ENCODE measurements at places on chromosomes 4 and X.

GRCh38 chr4:52628543-52628942 lies 30.6 kb downstream of the USP46 start:
- H3K4me3 ChIP-seq = no peak overlapping the region
- peaks cover 4% of the 10 kb centered on the region for H3K4me1 ChIP-seq
- no peaks in the 10 kb centered on the region for H3K27me3 ChIP-seq
- peaks cover 27% of the 10 kb centered on the region for H3K36me3 ChIP-seq
- no peak overlapping the region for H3K27ac ChIP-seq
- no peak for DNase-seq

GRCh38 chr4:80913381-80913780 lies 117.1 kb upstream of the BMP3 start:
- H3K27ac ChIP-seq = no peak overlapping the region
- no peak overlapping the region for H3K4me3 ChIP-seq

GRCh38 chrX:97845451-97845850 lies 961.7 kb downstream of the RPA4 start:
- no peak for DNase-seq
- H3K4me3 ChIP-seq = no peak overlapping the region
- no peak overlapping the region for H3K27ac ChIP-seq
- peaks cover 31% of the 10 kb centered on the region for H3K36me3 ChIP-seq

DNA sequence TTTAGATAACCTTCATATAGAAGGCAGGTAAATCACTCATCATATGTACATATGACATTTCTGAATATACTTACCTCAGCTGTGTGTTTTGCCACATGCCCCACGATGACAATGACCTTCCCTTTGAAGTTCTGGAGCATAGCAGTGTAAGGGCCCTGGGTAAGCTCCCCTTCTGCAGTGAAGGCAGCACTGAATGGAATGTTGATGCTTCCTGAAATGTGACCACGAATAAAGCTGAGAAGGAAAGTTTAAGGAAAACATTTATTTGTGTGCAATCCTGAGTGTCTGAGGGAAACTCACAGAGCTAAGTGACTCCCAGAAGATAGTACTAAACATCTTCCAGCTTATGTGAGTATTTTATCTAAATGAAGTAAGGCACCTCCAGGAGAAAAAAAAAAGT lies 200.1 kb downstream of the NPNT start:
- peaks cover 32% of the 10 kb centered on the region for H3K36me3 ChIP-seq
- no peaks in the 10 kb centered on the region for H3K27me3 ChIP-seq
- peak overlapping the region; percentile 64 for H3K27ac ChIP-seq

DNA sequence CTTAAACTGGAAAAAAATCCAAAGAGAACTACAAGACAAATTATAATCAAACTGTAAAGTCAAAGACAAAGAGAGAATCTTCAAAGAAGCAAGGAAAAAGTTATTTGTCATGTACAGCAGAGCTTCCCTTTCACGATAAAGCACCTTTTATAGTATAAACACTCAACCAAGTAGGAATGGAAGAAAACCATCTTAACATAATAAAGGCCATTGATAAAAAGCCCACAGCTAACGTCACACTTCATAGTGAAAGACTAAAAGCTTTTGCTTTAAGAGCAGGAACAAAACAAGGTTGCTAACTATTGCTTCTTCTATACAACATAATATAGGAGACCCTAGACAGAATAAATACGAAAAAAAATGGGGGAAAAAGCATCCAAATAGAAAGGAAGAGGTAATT lies 595.7 kb upstream of the POU3F4 start:
- H3K4me3 ChIP-seq = no peak overlapping the region
- no peaks in the 10 kb centered on the region for H3K36me3 ChIP-seq
- no peaks in the 10 kb centered on the region for H3K4me1 ChIP-seq
- DNase-seq = no peak

- H3K27me3 ChIP-seq = no peaks in the 10 kb centered on the region
- H3K4me1 ChIP-seq = peaks cover 24% of the 10 kb centered on the region
- H3K27ac ChIP-seq = peak overlapping the region; percentile 26
Observed at GRCh38 chr4:113822555-113823290, 61.2 kb upstream of the CAMK2D start.

- peaks cover 25% of the 10 kb centered on the region for H3K36me3 ChIP-seq
- DNase-seq = no peak
- H3K27me3 ChIP-seq = no peaks in the 10 kb centered on the region
- H3K4me1 ChIP-seq = no peaks in the 10 kb centered on the region
- no peak overlapping the region for H3K27ac ChIP-seq
Observed at GRCh38 chrX:56987741-56988140, 7.6 kb downstream of the SPIN3 start.

- no peak for DNase-seq
- H3K4me1 ChIP-seq = peaks cover 15% of the 10 kb centered on the region
- H3K27ac ChIP-seq = peak overlapping the region; percentile 7
- H3K4me3 ChIP-seq = no peak overlapping the region
Observed at GRCh38 chr4:187999406-187999932, 3.9 kb downstream of the ZFP42 start.

GRCh38 chr4:112523764-112524505 lies 8.0 kb upstream of the NEUROG2 start:
- DNase-seq = peak; percentile 83
- H3K36me3 ChIP-seq = no peaks in the 10 kb centered on the region
- peaks cover 81% of the 10 kb centered on the region for H3K27me3 ChIP-seq
- H3K4me3 ChIP-seq = peak overlapping the region; percentile 73

GRCh38 chrX:71541210-71542022 lies 8.5 kb downstream of the OGT start:
- H3K27me3 ChIP-seq = no peaks in the 10 kb centered on the region
- no peak overlapping the region for H3K4me3 ChIP-seq
- peaks cover 14% of the 10 kb centered on the region for H3K4me1 ChIP-seq
- no peak for DNase-seq

GRCh38 chr4:45147866-45148265 lies 421.5 kb upstream of the GNPDA2 start:
- no peaks in the 10 kb centered on the region for H3K4me1 ChIP-seq
- H3K27me3 ChIP-seq = peaks cover 14% of the 10 kb centered on the region
- DNase-seq = no peak
- H3K36me3 ChIP-seq = no peaks in the 10 kb centered on the region
- H3K27ac ChIP-seq = no peak overlapping the region

- no peaks in the 10 kb centered on the region for H3K4me1 ChIP-seq
- no peak overlapping the region for H3K4me3 ChIP-seq
- peaks cover 2% of the 10 kb centered on the region for H3K27me3 ChIP-seq
- H3K36me3 ChIP-seq = peaks cover 3% of the 10 kb centered on the region
- no peak for DNase-seq
Observed at GRCh38 chr4:1749370-1749769, 28.0 kb downstream of the TACC3 start.

DNA sequence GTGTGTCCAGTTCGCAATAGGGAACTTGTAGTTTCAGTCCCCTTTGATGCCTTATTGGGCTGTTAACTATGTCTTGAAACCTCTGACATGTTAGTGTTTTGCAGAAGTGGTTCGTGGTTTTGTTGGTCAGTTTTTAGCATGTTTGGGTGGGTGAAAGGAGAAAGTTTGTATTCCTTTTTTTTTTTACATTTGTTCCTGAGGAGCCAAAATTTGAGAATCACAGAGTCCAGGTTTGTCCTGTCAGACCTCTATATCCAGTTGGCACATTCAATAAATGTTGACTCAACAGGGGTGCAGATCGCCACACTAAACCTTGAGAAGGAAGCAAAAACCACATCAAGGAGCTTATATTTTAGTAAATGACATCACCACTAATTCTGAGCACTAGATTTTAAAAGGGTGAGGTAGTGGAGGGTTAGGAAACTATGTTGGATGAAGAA lies 26.2 kb downstream of the DLG3 start:
- no peaks in the 10 kb centered on the region for H3K4me1 ChIP-seq
- H3K4me3 ChIP-seq = no peak overlapping the region
- no peak overlapping the region for H3K27ac ChIP-seq
- DNase-seq = no peak

GRCh38 chr4:139454111-139455045 lies at the start of gene RAB33B:
Gene RAB33B (plus strand): TSS chr4:139454121. CDS start chr4:139454196, 75 bp downstream.
- peaks cover 11% of the 10 kb centered on the region for H3K36me3 ChIP-seq
- DNase-seq = no peak
- H3K27me3 ChIP-seq = no peaks in the 10 kb centered on the region
- peaks cover 66% of the 10 kb centered on the region for H3K4me1 ChIP-seq
- peak within 1 kb of the TSS; percentile 99 for H3K27ac ChIP-seq

GRCh38 chr4:41043465-41043864 lies 170.9 kb downstream of the APBB2 start:
- H3K27me3 ChIP-seq = no peaks in the 10 kb centered on the region
- H3K4me1 ChIP-seq = peaks cover 4% of the 10 kb centered on the region
- no peak overlapping the region for H3K27ac ChIP-seq
- no peak for DNase-seq
- H3K36me3 ChIP-seq = peaks cover 18% of the 10 kb centered on the region
- H3K4me3 ChIP-seq = no peak overlapping the region

GRCh38 chrX:112808007-112808406 lies 32.6 kb downstream of the AMOT start:
- H3K4me1 ChIP-seq = peaks cover 39% of the 10 kb centered on the region
- no peaks in the 10 kb centered on the region for H3K27me3 ChIP-seq
- DNase-seq = no peak
- H3K27ac ChIP-seq = peak overlapping the region; percentile 87
- peaks cover 64% of the 10 kb centered on the region for H3K36me3 ChIP-seq

GRCh38 chrX:1925053-1925481 lies 310.2 kb downstream of the ASMT start:
- peak overlapping the region; percentile 55 for H3K4me3 ChIP-seq
- peaks cover 3% of the 10 kb centered on the region for H3K36me3 ChIP-seq
- DNase-seq = no peak
- no peaks in the 10 kb centered on the region for H3K27me3 ChIP-seq
- H3K27ac ChIP-seq = peak overlapping the region; percentile 30

DNA sequence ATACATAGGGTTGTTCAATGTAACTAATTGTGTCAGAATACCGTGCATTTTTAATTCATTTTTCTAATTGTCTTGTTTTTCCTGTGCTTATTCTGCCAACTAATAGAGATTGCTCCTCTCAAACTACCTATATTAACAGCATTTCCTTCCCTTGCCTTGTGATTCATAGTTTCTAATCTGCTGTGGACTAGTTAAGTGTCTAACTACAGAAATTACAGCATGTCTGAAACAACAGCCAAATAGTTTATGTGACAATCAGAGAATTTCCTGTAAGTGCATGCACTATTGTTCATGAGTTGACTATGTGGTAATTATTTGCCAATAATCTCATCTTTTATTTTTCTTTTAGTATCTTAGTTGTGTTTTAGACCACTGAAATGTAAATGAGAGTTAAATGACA lies 4.1 kb upstream of the SEC24B start:
- no peak overlapping the region for H3K4me3 ChIP-seq
- H3K4me1 ChIP-seq = peaks cover 23% of the 10 kb centered on the region
- DNase-seq = no peak
- H3K27me3 ChIP-seq = no peaks in the 10 kb centered on the region

DNA sequence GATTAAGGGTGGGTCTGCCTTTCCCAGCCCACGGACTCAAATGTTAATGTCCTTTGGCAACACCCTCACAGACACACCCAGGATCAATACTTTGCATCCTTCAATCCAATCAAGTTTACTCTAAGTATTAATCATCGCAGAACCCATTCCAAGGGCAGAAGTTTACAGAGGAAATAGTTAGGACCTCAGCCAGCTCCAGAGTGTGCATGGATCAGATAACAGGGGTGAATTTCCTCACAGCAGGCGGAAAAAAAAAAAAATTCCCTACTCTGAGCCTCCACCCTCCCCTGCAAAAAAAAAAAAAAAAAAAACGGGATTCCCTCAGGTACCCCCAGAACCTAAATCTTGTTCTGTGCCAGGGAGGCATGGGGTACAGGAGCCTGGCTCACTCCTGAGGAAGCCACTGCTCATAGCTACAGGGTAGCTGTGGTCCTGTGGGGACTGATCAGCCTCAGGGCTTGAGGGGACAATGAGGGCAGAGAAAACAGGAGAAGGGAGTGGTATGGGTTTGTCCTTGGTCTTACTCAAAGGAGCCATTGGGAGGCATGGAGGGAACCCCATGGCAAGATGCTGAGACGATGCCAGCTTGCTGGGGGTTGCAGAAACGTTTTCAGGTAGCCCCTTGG lies 113.0 kb downstream of the DHRSX start:
- no peaks in the 10 kb centered on the region for H3K27me3 ChIP-seq
- H3K36me3 ChIP-seq = peaks cover 34% of the 10 kb centered on the region
- H3K27ac ChIP-seq = no peak overlapping the region
- no peaks in the 10 kb centered on the region for H3K4me1 ChIP-seq

- H3K36me3 ChIP-seq = no peaks in the 10 kb centered on the region
- no peak for DNase-seq
- peak overlapping the region; percentile 71 for H3K27ac ChIP-seq
- peaks cover 7% of the 10 kb centered on the region for H3K4me1 ChIP-seq
Observed at GRCh38 chrX:134459683-134460004, 321 bp upstream of the HPRT1 start.

DNA sequence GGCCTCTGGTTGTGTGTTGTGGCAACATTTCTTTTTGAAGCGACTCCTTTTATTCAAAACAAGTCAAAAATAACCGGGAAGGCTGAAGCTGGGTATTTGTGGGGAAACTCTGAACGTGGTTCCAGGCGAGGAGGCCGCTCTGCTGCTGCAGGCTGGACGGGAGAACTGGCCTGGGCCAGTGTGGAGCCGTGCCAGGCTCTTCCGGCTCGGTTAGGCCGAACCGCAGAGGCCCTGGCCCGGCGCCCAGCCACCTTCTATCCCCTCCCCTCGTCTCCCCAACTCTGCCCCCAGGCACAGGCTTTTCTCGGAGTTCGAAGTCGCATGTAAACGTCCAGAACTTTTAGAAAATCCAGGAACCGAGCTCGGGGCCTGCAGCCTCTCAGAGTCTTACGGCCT lies 2.4 kb upstream of the BCOR start:
- H3K4me3 ChIP-seq = peak overlapping the region; percentile 39
- no peaks in the 10 kb centered on the region for H3K36me3 ChIP-seq
- peak overlapping the region; percentile 84 for H3K27ac ChIP-seq
- peaks cover 31% of the 10 kb centered on the region for H3K4me1 ChIP-seq

- no peaks in the 10 kb centered on the region for H3K4me1 ChIP-seq
- H3K27me3 ChIP-seq = no peaks in the 10 kb centered on the region
- H3K4me3 ChIP-seq = no peak overlapping the region
- DNase-seq = no peak
- no peak overlapping the region for H3K27ac ChIP-seq
- H3K36me3 ChIP-seq = no peaks in the 10 kb centered on the region
Observed at GRCh38 chrX:146433771-146434170, 375.8 kb upstream of the CXorf51B start.

GRCh38 chrX:37000140-37000539 lies 8.0 kb upstream of the FAM47C start:
- no peak overlapping the region for H3K27ac ChIP-seq
- no peaks in the 10 kb centered on the region for H3K36me3 ChIP-seq
- H3K4me1 ChIP-seq = no peaks in the 10 kb centered on the region
- no peaks in the 10 kb centered on the region for H3K27me3 ChIP-seq
- no peak for DNase-seq
- H3K4me3 ChIP-seq = no peak overlapping the region

DNA sequence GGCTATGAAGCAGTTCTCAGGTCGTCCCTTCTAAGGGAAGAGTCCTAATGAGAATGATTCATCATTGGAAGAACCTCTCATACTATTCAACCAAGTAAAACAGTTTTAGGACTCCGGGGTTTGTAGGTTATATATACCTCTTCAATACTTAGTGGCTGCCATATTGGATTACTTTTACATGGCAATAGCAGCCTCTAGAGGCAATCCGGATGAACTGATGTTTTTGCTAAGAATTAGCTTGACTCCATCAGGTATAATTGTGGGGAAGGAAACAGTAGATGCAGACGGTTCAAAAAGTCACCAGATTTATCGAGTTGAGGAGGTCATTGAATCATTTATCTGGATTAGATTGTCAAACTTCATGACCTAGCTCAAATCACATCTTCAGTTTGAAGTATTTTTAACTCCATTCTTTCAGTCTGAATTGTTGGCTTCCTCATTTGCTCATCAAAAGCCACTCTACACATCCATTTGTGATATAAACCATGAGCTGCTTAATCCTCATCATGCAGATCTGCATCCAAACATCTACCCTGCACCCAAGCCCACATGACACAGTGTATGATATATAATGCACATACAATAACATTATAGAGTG lies 28.4 kb downstream of the GUCY1B1 start:
- no peak for DNase-seq
- no peak overlapping the region for H3K4me3 ChIP-seq
- H3K27me3 ChIP-seq = no peaks in the 10 kb centered on the region
- H3K27ac ChIP-seq = peak overlapping the region; percentile 73
